Psoas muscle (tissue), 8 donors: ENCODE measurements at places on chromosomes 11 and 22.

DNA sequence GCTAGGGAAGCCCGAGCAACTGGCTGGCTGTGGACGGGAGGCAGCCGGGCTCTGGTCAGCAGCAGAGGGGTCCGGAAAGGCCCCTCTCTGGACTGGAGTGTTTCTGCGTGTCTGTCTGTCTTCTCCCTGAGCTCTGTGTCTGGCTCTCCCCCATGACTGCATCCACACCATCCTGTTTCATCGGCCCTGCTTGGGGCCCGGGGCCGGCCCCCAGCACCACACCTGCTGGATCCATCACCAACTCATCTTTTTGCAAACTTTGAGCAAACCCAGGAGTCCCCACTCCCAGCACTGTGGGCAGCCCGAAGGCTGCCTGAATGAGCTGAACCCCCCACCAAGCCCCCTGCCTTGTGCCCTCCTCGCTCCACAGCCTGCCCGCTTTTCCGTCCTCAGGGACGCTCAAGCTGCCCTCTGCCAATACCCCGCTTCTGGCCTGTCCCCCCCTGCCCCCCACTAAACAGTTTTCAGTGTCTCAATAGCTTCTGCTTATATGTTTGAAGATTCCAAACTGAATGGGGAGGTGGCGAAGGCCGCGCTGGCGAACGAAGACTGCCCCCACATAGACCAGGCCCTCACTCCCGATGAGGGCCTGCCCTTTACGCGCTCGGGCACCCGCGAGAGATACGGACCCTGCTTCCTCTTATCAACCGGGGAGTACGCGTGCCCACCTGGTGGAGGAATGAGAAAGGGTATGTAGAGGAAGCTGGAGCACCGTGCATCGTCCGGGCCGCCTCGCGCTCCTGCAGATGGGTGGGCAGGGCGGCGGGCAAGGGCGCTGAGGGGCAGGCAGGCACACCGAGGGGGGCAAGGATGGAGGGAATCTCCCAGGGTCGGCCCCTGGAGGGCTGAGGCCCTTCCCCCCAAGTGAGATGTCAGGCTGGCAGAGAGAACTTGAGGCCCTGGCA is 44.6 kb downstream of the KCNC1 start:
- DNase-seq = no peak

DNA sequence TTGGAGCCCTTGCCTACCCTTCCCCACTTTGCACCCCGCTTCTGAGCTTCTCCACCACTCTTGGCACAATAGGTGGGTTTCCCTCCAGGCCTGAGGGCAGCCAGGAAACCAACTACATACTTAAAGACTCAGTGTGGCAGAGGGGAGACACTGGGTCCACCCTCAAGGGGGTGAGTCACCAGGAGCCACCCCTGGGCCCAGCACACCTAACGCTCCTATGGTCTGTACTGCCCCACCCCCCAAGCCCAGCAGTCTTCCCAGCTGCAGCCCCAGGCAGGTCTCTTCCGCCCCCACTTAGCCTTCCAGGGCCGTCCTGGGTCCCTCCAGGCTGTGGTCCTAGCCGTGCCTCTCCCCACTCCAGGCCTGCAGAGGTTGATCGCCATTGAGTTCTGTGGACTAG is 3.2 kb upstream of the TMPRSS13 start:
- no peak for DNase-seq

- no peak for DNase-seq
Observed at GRCh38 chr11:73804712-73805111, 17.0 kb downstream of the MRPL48 start.

GRCh38 chr11:77345621-77346020 is 44.1 kb upstream of the GDPD4 start:
- no peak for DNase-seq

GRCh38 chr22:44583854-44584253 is 85.8 kb upstream of the RTL6 start:
- peak; percentile 18 for DNase-seq

DNA sequence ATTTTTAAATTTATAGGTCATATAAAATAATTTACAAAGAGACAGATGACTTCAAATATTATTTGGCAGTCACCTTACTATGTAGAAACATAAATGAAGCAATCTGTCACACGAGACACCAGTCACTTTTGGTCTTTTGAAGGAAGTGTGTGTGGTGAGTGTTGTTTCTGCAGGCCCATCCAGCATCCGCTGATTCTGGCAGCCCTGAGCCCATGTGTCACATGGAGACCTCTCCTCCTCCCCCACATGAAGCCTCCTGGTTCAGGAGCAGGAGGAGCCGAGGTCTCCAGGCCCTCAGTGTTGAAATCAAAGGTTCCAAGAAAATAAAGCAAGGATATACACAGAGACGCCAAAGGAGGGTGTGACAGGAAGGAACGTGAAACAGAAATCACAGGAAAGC is 60.1 kb downstream of the ARFGAP3 start:
- DNase-seq = peak; percentile 63

DNA sequence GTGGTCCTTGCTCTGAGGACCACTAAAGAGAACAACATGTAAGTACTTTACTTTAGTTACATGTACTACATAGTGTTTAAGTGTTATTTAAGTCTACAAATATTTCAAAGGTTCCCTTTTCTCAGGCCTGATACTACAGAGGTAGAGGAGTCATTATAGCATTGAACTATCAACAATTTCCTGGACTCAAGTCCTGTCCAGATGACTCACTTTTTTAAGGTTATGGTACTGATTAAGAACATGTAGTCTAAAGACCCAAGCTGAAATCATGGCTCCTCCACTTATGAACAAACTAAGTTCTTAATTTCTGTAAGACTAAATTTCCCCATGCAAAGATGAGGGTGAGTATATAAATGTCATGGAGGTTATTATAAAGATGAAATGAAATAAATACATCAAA is 74.7 kb downstream of the NARS2 start:
- no peak for DNase-seq

DNA sequence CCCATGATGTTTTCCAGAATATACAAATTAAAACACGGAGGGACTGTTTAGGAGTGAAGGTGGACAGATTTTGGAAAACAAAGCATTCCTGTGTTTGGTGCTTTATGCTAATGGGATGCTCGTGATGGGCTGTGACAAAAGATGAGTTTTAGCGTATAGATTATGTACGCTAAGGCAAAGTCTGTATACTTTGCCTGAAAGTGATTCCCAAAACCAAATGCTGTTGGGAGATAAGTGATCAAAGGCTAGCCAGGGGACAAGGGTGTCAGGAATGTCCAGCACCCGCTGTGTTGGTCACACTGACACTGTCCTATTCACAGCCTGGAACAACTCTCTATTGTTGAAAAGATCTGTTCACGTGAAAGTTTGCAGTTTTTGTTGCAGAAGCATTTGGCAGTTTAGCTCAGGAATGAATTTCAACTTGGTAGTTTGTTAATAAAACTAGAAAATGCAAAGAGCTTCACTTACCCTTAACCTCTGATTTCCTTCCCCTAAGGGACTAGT is 1.5 kb downstream of the JAM3 start:
- DNase-seq = no peak

GRCh38 chr22:38843201-38843656 is 599 bp downstream of the NPTXR start:
- DNase-seq = peak; percentile 71

DNA sequence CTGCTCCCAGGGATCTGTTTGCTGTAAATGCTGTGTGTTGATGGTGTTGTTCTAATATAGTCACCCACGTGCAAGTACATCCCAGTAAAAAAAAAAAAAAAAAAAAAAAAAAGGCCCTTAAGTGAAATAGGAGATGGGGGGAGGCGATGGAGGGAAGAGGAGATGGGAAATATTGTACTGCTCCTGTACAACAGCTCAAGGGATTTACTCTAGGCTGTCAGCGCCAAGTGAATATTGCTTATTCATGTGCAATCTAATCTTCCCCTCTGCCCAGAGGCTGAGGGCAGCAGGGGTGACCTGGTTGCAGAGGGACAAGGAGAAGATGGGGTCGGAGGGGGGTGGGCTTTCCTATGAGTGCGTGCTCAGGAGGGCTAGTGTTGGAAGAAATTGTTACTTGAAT is 206.2 kb upstream of the CADM1 start:
- DNase-seq = no peak

DNA sequence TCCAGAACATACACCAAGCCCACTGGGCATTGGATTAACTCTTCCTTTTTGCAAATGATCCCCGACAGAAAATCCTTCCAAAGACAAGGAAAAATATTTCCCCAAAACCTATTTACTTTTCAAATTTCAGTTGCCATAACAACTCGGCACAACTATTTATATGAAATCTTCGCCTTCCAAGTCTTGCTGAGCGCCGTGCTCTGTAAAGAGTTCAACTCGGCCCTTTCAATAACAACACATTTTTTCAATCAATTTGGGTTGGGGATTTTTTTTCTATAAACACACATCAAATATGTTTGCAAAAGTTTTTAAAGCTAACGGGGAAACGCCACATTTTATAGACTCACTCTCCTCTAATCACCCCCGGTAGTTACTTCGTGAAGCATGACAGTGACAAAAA is 333.8 kb downstream of the MN1 start:
- DNase-seq = no peak

DNA sequence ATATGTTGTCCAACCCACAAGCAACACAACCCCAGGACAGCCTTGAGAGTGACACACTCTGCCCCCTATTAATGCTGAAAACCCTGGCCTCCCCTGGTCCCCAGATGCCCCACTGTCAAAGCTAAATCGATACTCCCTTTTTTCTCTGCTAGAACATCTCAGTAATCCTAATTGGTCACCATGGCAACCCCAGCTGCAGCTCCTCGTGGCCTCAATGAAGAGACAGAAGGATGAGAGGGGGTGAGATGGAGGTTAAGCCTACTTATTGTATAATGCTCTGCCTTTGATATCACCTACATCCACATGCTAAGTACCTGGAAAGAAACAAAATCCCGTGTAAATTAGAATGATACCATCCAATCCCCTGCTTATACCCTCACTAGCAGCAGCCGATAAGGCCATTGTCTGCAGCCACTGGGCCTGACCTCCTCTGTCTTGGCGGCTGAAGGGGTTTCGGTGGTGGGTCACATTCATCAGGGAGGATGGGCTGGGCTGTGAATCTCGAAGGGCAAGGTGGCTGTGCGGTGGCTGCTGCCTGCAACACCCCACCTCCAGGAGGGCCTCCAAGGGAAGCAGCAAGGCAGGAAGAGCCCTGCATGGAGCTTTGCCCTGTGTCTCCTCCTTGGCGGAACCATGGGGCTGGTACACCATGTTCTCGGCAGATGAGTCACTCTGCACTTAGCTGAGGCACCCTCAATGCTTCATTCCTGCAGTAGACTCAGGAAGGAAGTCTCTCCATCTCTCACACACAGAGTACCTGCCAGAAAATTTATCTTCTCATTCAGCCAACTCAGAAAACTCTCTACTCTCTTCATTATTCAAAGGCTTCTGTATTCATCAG is 399.5 kb downstream of the BUD13 start:
- DNase-seq = no peak

- no peak for DNase-seq
Observed at GRCh38 chr11:114559425-114560310, at the start of gene NXPE1. TSS of gene NXPE1 (minus strand) at chr11:114559881. CDS start at chr11:114551201, 8,680 bp downstream.

DNA sequence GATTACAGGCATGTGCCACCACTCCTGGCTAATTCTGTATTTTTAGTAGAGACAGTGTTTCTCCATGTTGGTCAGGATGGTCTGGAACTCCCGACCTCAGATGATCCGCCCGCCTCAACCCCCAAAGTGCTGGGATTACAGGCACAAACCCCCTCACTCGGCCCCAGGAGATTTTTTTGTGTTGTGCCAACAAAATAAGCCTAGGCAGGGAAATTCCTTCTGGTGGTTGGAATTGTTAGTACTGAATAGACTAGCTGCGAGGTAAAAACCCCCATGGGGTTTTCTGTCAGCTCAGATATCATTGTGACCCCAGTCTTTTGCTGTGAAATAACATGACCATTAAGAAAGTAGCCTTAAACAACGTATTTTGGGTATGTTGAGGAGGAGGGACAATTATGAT is 144.9 kb downstream of the BCR start:
- no peak for DNase-seq

DNA sequence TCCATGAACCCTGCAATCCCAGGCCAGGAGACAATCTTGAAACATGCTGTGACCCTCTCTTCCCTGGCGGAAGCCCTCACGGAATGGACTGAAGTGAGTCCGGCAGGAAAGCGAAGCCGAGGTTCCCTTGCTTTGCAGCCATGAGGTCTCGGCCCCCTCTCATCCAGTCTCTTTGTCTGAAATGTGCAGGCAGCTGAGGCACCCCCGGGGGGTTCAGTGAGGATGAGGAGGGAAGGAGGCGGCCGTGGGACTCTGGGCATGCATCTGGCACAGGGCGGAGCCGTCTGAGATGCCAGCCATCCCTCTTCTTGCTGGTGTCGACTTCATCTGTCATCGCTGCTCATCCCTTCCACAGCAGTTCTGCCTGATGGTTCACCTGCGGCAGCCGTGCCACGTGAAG is 1485.7 kb downstream of the BRD1 start:
- DNase-seq = no peak

DNA sequence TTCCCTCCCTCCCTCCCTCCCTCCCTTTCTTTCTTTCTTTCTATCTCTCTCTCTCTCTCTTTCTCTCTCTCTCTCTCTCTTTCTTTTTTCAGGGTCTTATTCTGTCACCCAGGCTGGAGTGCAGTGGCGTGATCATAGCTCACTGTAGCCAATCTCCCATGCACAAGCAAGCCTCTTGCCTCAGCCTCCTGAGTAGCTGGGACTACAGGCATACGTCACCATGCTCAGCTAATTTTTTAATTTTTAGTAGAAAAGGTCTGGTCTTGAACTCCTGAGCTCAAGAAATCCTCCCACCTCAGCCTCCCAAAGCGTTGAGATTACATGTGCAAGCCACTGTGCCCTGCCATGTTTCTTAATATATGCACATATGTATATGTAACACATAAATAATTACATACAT is 19.0 kb downstream of the TSKU start:
- no peak for DNase-seq

- DNase-seq = peak; percentile 7
Observed at GRCh38 chr22:23074451-23074850, 4.1 kb downstream of the GNAZ start.

- DNase-seq = no peak
Observed at GRCh38 chr11:3605771-3606203, 36.0 kb downstream of the ART5 start.

- no peak for DNase-seq
Observed at GRCh38 chr11:116981266-116981885, 116.9 kb downstream of the SIK3 start.

DNA sequence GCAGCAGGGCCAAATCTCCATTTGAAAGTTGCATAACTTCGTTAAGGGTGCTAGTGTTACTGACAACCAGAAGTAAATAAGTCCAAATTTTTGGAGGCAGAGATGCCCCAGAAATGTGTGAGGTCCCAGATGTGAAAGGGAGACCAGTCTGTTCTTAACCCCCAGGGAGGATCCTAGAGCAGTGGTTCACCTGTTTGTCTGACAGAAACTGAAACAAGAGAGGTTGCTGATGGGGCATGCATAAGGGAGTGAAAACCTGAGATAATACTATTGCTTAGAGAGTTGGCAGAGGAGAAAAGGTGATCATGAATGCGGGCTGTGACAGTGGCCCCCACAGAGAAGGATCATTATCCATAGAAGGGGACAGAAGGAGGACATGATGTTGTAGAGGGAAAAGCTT is 3.8 kb downstream of the CBLIF start:
- no peak for DNase-seq

DNA sequence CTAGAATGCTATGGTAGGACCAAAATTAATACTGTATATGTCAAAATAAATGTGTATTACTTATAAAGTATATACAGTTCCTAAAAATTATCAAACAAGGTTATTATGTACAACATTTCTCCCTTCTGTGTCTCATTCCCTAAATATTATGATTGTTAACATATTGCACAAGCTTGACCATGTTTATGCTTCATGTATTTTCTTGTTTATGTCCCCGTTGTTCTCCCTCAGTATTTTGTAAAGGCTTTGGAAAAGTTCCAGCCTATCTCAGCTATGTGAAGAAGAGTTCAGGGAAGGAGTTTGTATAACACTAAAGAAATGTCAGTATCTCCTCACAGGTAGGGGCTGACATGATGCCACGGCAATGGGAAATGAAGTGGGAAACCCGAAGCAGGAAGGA is 19.6 kb downstream of the ADM start:
- DNase-seq = no peak
